ENCODE measurements at places on chromosomes 12 and 14.

GRCh38 chr12:5248230-5248629, 183.7 kb upstream of the NTF3 start:
- DNase-seq, result no peak

GRCh38 chr12:117026921-117027250, 72.3 kb downstream of the TESC start:
- DNase-seq, result no peak

DNA sequence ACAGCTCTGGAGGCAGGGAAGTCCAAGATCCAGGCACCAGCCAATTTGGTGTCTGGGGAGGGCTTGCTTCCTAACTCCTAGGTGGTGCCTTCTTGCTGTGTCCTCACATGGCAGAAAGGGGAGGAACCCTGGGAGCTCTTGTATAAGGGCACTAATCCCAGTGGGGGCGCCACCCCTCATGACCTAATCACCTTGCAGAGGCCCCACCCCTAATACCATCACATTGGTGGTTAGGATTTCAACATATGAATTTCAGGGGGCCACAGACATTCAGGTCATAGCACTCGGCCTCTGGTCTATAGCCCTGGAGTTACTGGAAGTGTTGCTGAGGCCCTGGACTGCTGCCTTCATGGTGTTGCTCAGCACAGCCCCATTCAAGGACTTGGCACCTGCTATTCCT, 14.6 kb downstream of the PSMD9 start:
- DNase-seq, result no peak

DNA sequence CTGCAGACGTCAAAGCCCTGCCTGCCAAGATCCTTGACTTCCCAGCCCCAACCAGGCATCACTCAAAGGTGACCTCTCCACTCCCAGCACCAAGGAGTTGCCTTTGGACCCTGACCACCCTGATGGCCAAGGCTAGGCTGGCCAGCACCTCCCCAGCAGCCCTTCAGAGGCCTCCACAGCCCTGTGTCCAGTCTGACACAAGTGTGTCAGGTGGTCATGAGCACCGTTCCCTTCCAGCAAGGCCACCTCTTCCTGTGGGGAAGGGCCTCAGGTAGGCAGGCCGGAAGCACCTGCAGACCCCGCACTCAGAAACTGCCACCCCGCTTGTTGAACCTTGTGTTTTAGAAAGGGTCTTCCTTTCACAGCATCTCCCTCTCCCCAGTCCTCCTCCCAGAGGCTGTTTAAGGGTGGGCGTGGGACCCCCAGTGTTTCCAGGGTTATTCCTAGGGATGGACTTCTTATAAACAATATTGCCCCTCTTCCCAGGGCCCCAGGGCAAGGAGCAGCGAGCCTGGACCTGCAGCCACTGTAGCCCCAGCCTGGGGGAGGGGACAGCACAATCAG, 13.2 kb upstream of the INF2 start:
- DNase-seq, result no peak

- no peak for DNase-seq
These were observed at the start of gene GLIPR1 for GRCh38 chr12:75480469-75480949. Gene GLIPR1 (plus strand): TSS chr12:75480755. CDS start chr12:75480881, 126 bp downstream.

DNA sequence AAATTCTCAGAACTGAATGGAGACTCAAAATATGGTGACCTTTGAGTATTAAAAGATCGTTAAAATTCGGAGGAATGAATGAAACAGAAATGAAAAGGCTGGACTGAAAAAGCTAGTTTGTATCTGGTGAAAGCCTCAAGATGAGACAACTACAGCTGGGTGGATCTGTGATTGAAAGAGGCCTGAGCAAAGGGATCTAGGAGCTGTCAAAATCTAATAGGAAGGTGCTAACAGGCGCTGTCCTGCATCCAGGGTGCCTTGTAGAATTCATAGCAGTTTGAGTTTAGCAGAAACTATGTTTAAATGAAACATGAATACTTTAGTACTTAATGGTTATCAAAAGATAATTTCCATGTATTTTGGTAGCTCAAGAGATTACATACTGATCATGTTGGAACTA, 2.3 kb downstream of the YY1 start:
- DNase-seq, result no peak

DNA sequence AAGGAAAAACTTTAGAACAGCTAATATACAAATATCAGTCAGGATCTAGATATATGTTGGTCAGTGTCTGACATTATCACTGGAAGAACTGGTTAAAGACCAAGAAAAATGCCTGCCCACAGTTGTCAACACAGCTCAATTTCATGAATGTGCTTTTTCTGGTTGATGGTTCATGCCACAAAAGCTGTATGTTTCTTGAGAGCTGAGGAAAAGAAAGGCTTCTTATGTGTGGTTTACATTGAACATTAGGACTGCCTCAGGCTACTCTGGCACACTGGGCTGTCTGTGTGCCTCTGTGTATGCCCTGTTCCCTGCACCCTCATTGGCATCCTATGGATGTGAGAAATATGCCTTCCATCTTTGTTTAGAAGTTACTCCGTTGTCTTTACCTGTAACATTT, 218.8 kb upstream of the RGS6 start:
- DNase-seq, result no peak

DNA sequence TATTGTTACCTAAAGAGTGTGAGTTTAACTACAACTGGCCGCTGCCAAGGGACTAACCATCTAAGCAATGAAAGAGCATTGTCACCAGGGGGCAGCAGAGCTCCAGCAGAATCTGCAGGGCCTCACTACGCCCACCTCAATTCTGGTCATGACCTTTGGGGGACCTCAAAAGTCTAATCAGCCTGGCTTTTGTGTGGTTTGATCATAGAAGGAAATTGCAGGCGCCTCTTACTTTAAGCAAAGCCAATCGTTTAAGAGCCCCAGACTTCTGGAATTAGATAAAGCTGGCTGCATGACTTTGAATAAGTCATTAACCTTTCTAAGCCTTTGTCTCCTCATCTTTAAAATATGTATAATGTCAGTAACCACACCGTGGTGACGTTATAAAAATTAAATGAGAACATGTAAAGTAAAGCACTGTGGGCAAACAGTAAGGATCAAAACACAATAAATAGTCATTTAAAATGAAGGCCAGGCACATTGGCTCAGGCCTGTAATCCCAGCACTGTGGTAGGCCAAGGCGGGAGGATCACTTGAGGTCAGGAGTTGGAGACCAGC, 58.6 kb downstream of the TBX3 start:
- peak; percentile 0 for DNase-seq

GRCh38 chr12:92074889-92075288, 70.8 kb downstream of the BTG1 start:
- DNase-seq, result no peak

DNA sequence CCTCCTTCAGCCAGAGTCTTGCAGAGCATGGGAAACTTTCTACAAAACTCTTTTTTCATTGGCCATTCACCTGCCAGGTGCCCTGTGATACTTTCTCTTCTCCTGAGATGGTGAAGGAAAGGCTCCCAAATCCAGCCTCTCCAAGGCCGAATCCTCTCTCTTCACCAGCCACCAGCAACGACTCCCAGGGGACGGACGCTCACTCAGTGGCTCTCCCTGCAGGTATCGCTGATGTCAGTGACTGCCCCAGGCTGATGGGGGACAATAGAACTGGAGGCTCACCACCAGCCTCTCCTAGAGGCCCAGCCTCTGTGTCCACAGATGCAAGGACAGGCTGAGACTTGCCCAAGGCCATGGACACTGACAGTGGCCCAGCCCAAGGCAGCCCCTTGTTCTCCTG, 204.1 kb downstream of the BCL11B start:
- DNase-seq, result no peak

GRCh38 chr14:95386536-95387095, 66.9 kb upstream of the CLMN start:
- no peak for DNase-seq

- DNase-seq, result peak; percentile 35
These were observed 123.5 kb downstream of the CAPZA3 start for GRCh38 chr12:18861287-18861858.

- no peak for DNase-seq
These were observed 391.7 kb downstream of the TMEM117 start for GRCh38 chr12:44227616-44228015.

- no peak for DNase-seq
These were observed 13.0 kb downstream of the TCP11L2 start for GRCh38 chr12:106315523-106315922.

- DNase-seq, result peak; percentile 47
These were observed 323.5 kb upstream of the PDE3A start for GRCh38 chr12:20044846-20045245.

DNA sequence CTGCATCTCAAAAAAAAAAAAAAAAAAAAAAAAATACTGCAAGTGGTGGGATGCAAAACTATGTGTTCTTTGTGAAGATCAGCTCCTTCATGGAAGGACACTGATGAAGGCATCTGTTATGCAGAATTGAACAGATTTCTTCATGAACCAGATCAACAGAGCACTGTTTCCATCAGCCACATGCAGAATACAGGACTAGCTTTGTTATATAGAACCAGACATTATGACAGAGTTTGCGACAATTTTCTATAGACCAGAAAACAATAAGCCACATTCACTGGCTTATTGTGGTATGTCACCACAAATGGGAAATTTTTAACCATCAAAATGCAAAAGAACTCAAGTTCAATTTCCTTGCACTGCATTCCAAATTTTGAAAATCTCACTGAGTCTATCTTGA, 34.7 kb downstream of the CIT start:
- DNase-seq, result no peak

DNA sequence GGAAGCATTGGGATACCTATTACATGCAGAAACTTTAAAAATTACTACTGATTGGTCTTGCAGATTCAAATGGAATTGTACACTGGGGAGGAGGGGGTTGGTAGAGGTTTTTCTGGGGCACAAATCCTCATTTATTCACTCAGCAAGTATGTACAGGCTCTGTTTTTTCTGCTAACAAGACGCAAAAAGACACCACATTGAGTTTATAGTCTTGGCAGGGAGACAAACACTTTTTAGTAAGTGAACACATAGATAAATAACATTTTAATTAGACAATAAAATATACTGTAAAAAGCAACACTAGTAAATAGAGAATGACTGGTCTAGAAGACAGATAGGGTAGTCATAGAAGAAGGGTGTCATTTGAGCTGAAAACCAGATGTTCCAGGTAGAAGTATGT, 23.8 kb downstream of the GLIPR1L2 start:
- DNase-seq, result no peak

DNA sequence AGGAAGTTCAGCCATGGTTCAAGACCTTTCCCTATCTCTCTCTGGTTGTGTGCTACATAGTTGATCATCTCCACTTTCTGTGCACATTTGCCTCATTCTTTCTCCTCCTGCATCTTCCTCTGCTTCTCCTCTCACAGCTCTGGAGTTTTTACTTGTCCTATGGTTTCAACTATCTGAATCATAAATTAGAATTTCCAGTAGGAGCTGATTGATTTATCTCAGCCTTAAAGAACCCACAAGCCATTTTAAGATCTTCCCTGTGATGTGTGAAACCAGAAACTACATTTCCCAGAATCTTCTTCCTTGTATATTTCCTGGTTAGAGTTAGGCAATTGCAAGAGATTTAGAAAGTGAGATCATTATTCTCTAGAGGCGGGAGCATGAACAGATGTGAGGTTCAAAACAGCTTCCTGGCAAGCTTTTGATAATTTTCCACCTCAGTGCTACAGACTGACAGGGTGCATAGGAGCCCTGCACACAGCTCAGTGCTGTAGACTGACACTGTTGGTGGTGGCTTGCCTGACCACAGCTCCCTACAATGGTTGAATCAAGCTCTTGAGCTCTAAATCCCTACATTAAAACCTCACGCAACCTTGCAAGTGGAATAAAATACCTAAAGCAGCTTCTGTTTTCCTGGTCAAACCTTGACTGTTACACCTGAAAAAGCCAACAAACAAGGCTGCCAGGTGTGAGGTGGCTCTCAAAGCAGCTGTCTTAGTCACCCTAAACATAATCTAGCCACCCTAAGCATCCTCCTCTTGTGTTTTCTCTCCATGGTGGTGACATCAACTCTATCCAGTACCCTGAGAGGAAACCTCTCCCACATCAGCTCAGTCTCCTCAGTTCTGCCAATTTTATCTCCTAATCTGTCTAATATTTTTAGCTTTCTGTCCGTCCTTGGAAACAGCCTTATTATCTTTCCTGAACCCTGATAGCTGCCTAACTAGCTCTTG, 21.5 kb upstream of the IFNG start:
- peak; percentile 17 for DNase-seq

DNA sequence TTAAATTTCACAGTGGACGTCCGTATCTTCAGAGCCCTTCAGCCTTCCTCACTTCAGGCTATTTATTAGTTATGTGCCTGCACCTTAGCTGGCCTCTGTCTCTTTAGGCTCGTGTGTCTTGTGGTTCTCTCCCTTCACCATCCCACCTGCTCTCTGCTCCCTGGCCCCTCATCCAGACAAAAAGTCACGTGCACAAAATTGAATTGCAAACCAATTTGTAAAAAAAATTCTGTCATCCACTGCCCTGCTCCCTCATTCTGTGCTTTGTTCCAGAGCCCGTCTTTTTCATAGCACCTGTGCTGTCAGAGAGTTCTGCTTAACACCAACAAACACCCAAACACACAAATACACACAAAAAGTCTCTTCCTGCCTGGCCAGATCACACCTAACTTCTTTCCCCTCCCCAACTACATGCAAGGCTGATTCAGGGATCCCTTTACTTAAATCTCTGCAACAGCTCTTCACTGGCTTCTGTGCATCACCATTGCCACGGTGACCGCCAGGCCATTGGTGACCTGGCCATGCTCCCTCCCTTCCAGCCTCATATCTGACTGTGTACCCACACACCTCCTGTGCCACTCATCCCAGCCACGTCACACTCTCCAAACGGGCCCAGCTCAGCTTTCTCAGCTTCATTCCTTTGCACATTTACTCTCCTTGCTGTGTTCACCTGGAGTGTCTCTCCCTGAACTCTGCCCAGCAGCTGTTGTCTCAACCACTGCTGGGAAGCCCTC, 205.7 kb downstream of the TTC8 start:
- no peak for DNase-seq

DNA sequence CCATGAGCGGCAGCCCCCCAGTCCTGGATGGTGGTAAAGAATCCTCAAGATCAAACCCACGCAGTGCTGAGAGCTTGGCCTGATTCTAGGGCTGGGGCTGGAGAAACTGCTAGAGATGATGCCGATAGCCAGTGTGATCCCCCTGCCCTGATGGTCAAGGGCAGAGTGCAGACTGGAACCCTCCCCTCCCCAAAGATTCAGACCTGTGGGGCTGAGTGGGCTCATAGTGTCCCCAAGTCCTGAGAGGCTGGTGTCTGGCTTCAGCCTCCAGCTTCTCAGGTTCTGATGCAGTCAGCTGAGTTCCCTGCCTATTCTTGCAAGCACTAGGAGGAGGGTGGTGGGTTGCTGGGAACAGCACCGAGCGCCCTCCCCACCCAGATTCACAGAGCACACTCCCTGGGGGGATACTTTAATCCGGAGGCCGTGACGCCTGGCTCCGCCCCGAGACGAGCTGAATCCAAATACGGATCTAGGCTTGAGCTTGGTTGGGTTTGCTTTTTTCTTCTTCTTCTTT, 11.9 kb downstream of the RHOF start:
- no peak for DNase-seq

All from NCI-H446 (cell line).